ENCODE measurements at places on chromosomes 2 and 18. TPM values are rescaled to one million over a fixed set of nuclear protein-coding genes. Genes with fewer than 3 reads are reported as not detected.

FEV gene
- total RNA-seq: not detected

IL1A gene
- not detected for total RNA-seq

UGT1A4 gene
- total RNA-seq: not detected

CDK5R2 gene
- total RNA-seq: 0.14 TPM

Data from SJCRH30 (cell line).